Forelimb muscle (tissue), 1 donor: ENCODE measurements at places on chromosomes 4 and X. TPM values are rescaled to one million over a fixed set of nuclear protein-coding genes. Genes with fewer than 3 reads are reported as not detected.

GRCh38 chrX:25507801-25508200 lies 492.0 kb upstream of the ARX start:
- no peak for DNase-seq

GRCh38 chrX:100721328-100721727 lies 10.6 kb downstream of the SYTL4 start:
- no peak for DNase-seq

PPP1R2C gene
- polyA plus RNA-seq, result not detected

GRCh38 chrX:46864606-46865005 lies 27.8 kb downstream of the RP2 start:
- no peak for DNase-seq

DNA sequence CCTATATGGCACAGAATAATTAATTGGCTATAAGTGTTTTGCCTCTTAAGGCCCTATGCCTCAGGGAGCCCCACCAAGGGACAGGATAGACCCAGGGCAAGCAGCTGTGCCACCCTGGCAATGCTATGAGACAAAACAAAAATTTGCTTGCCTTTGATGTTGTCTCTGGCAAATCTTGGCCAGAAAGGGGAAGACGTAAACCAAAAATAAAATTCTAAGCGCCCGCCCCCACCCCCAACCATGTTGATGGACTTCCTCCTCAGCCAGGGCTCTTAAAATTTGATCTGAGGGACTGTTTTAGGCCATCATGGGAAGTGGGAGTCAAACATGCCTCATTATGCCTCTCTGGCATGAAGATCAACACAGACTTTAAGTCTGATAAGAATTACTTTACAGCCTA lies 130.5 kb upstream of the APOOL start:
- no peak for DNase-seq

- no peak for DNase-seq
Measured at GRCh38 chr4:57194068-57194611, 84.0 kb upstream of the IGFBP7 start.

GRCh38 chr4:3682236-3683076 lies 83.7 kb upstream of the ADRA2C start:
- DNase-seq, result no peak

DAPP1 gene
- polyA plus RNA-seq, result 2.3 TPM

MAGEB1 gene
- not detected for polyA plus RNA-seq

DNA sequence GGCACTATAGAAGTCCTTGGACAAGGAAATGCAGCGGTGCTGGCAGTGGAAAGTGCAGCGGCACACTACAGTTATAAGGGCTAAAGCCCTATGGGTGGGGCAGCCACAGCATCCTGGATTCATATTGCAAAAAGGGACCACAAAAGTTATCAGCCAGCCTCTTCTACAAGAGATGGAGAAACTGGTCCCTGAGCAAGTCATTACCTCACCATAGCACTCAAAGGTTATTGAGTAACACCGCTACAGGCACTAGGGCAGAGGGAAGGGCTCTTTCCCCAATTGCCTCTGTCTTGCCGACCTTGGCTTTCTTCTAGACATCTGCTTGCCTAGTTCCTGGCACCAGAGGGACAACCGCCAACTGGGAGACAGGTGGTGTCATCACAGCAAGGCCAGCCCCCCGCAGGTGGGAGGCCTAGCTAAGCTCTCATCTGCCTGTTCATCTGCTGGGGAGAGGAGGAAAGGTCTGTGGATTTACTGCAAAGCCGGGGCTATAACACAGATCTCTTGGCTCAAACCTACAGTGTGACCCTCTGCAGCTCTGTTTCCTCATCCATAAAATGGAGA lies 600.0 kb downstream of the BCOR start:
- no peak for DNase-seq

TIMM8A gene
- 9.0 TPM for polyA plus RNA-seq

DNA sequence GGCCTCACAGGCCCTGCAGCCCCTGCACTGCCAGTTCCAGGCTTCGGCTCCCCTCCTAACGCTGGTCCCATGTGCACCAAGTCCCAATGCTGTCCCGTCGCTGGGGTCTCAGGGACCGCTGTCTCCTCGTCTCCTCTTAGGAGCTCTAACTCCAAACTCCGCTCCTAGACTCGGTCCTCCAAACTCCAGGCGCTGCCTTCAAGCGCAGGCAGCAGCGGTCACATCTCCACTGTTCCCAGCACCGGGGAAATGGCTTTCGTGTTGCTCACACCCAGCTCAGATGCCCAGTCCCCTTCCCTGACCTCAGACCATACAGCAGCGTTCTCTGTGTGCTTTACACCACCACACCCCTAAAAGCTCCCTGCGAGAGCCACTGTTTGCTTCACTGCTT lies 19.6 kb upstream of the HMX1 start:
- no peak for DNase-seq

GRCh38 chrX:37871626-37872302 lies 24.4 kb upstream of the DYNLT3 start:
- DNase-seq, result no peak

XKRX gene
- polyA plus RNA-seq, result 0.05 TPM

DNA sequence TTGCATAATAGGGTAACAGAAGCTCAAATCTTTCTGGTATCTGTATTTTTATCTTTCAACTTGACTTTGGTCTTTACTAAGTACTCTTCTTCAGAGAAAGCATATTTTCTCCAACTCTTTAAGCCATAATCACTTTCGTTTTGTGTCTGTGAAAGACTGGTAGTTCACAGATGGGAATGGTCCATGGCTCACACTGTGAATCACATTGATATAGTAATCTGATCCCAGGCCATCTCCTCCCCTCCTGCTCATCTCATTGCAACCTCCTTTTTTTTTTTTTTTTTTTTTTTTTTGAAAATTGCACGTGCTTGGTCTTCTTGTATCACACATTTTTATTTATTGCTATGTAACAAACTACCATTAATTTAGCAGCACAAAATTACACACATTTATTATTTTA lies 694.5 kb upstream of the SLIT2 start:
- no peak for DNase-seq

- DNase-seq, result no peak
Measured at GRCh38 chrX:48497871-48498270, 10.9 kb upstream of the PORCN start.

DKC1 gene
- 35.7 TPM for polyA plus RNA-seq

DNA sequence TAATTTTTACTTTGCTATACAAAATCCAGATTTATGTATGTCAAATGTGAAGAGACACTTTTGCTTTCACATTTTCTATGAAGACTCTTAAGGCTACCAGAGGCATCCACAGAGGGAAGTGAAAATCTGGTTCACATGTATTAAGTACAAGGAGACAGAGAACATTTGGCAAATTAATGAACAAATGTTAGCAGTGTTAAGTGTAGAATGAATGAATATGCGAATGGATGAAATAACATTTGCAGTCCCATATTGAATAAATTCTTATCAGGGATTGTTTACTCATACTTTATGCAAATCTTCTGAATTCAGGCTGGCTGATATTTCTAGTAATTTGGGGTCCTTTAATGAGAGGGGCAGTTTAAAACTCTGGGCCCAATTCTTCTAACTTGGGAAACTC lies 159.9 kb downstream of the LDB2 start:
- DNase-seq, result no peak

IL1RAPL2 gene
- 2.6 TPM for polyA plus RNA-seq

GRCh38 chr4:154471032-154471431 lies 20.6 kb downstream of the DCHS2 start:
- DNase-seq, result no peak

- DNase-seq, result no peak
Measured at GRCh38 chr4:7649741-7650531, 215.2 kb upstream of the PSAPL1 start.

DNA sequence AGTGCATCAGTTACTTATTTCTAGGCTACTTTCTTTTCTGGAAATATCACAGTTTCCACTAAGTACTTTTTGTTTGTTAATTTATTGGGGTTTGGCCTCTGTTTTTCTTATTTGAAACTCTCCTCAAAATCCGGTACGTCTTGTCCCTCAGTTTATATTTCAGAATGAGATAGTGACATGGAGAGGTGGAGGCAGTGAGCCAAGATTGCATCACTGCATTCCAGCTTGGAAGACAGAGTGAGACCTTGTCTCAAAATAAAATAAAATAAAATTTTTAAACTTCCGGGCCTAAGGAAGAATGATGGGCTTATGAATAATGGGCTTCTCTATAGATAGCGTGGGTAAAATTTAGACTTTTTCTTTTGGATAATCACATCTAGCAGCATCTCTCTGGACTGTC lies 567.8 kb downstream of the TRIML1 start:
- DNase-seq, result no peak

DNA sequence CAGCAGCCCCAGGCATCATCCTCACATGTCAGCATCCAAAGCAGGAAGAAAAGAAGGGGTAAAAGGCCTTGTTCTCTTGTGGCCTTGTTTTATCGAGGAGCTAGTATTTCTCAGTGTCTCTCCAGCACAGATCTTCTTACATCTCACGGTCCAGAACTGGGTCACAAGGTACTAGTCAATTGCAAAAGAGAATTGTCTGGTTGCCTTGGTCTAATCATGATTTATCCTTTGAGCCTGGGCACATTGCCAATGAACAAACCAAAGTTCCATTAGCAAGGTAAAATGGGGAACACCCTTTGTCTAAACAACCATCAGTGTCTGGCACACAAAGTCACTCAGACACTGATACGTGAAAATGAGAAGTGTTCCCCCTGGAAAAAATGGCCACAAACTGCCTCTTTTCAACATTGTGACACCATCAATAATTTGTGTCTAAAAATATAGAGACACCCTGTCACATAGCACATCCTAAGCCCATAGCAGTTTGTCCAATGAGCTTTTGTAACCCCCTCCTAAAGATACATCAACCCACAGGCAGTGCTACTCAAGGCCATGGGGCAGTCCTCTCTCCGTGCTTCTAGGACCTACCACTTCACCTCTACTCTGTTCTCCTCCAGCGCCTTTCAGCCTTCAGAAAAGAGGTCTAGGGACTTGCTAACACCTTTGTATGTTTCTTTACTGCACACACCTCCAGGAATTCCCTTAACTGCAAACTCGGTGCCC lies 534.4 kb downstream of the MID1IP1 start:
- DNase-seq, result no peak

DNA sequence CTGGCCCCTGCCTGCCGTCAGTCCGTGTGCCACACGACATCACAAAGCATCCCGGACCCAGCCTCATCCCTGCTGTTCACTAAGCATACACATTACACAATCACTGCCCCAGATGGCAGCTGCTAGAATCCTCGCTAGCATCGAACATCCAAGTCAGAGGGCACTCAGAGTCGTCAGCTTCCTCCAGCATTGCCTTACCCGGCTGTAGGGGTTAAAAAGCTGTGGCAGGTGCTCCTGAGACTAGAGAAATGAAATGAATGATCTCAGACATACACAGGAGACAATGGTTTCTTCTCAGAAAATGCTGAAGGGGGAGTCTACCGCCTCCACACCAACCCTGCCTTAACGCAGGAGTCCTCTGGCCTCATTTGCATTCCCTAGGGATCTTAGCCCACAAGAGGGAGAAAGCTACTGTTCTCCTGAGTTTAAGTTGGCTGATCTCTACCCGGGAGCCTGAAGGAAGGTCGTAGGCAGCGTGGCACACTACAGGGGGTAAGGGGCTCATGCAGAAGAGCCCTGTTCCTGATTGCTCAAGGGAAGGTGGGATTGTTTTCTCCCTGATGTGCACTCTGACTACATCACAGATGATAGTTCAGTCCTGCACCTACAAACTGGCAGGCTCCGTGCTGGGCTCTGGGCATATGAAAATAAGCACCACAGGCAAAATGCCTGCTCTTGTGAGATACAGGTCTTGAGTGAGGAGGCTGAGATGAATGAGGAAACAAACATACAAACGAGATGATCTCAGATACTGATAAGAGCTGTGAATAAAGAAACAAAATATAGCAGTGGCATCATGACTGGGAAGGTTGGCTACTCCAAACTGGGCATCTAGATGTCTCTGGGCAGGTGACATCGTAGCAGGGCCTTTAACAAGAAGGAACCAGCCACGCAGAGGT lies 2.6 kb upstream of the KIAA0232 start:
- DNase-seq, result no peak

BCOR gene
- polyA plus RNA-seq, result 24.0 TPM

LONRF3 gene
- polyA plus RNA-seq, result 3.5 TPM

GRCh38 chrX:130915302-130915701 lies 12.3 kb upstream of the ENOX2 start:
- no peak for DNase-seq

FOXR2 gene
- polyA plus RNA-seq, result not detected

DNA sequence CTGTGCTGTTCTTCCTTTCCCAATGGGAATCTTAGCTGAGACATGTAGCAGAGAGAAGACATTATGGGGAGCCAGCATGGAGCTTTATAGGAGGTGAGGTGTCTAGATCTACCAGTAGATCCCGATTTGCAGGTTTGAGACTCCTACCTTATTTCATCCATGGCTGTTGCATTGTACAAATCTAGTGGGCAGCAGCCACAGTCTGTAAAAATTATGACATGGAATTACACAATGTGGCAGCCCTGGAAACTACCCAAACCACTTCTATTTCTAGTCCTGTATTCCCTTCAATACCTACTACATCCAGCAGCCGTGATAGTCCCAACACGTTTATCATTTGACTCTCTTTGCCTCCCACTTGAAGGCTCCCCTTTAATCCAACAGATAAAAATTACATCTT lies 8.1 kb downstream of the ATP7A start:
- no peak for DNase-seq

DNA sequence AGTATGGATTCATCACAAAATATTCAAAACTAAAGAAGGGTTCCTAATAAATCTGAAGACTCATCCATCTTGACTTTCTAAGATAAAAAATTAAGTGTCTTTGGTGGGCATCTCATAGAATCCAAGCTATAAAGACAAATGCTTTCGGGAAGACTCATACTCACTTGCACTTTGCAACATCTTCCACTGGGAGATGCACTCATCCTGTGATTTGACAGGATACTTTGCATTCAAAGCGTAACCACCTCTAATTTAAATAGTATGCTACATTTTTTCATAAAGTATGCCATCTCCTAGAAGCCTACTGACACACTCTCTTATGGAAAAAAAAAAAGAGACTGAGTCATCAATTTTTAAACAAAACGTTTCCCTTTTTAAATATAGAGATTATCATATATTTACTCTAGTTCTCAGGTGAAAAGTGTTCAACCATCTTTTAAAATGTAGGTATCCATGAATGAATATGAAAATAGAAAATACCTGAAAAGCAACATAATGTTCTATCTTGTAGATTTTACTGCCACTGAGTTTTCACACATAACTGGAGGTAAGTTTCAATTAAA lies 119.6 kb downstream of the KLHL13 start:
- no peak for DNase-seq

GRCh38 chr4:145302725-145303124 lies 122.3 kb upstream of the OTUD4 start:
- no peak for DNase-seq

NKX1-1 gene
- polyA plus RNA-seq, result not detected

- no peak for DNase-seq
Measured at GRCh38 chr4:43271946-43272345, 379.4 kb downstream of the GRXCR1 start.

DNA sequence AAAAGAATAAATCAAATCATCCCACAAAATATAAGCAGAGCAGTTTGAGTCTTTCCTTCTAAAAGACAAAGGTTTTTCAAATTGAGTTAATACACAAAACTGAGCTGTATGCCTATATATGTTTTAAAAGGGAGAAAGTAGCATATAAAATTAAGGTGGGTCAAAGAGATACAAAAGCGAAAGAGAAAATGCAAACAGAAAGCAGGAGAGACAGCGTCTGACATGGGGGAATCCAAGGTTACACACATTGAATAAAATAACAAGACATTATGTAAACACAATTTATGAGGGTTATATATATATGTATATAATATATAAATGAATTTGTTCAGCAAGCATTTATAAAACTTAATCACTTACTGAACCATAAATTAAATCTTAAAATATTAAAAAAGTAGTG lies 276.1 kb upstream of the LCORL start:
- no peak for DNase-seq

CYTL1 gene
- 6.4 TPM for polyA plus RNA-seq

GRCh38 chr4:145098675-145099037 lies 545 bp downstream of the ABCE1 start:
- no peak for DNase-seq
